ENCODE measurements at places on chromosomes 7 and 10.

DNA sequence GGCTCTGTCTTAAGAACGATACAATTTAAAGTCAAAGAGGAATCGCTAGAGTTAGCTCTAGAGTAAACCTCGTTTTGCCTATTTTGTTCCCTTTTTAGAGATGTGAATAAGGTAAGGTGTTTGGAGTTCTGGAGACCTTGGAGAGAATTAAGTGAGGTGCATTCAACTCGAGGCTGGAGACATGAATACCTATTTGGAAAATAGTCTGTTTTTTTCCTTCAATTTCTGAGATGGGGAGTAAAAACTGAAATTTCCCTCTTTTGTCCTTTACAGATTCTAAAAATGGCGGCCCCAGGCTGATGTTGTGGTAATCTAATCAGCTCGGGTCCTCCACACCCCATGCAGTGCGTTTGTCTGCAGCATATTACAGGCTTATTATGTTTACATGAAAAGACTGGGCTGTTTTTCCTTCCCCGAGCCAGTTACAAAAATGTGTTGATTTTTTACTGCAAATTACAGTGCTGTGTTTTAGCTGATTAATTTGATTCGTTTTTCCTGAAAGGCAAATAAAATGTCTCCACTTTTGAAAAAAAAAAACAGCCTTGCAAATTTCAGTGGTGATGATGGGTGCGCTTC lies 1.5 kb downstream of the KMT2E start:
- no peak for DNase-seq

DNA sequence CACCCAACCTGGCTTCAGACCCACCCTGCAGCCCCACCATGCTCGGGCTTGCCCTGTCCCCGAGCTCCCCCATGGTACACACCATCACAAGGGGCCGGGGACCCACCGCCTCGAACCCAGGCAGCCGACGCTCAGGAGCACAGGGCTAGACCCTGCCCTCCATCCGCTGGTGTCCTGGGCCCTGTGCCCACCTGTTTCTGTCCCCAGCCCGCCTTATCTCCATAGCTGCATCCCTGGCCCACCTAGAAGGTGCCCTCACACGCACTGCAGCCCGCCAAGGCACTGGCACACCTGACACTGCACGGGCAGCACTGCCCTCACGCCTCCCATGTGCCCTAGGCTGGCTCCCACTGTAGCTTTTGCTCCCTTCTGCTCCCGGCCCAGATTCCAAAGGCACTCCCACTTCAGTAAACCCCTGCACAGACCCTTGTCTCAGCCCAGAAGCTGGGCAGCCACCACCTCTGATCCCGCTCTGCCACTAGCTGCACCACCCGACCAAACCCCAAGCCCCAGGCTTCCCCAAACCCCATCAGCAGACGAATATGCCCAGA lies 17.1 kb downstream of the YKT6 start:
- DNase-seq: no peak

DNA sequence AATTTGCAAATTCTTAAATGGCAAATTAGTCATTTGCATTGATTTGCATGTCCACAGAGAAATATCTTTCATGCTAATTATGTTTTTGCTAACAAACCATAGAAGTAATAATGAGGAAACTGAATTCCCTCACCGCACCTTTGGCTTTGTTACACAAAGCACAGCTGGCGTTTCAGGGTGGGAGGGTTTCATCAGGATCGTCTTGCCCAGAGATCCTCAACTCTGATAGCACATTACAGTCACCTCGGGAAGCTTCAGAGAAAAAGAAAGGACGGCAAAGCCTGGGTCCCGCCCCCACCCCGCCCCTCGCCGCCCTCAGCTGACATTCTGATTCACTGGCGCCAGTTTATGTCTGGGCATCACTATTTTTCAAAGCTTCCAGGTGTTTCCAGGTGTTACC lies 119.4 kb downstream of the PTPRN2 start:
- DNase-seq: no peak

DNA sequence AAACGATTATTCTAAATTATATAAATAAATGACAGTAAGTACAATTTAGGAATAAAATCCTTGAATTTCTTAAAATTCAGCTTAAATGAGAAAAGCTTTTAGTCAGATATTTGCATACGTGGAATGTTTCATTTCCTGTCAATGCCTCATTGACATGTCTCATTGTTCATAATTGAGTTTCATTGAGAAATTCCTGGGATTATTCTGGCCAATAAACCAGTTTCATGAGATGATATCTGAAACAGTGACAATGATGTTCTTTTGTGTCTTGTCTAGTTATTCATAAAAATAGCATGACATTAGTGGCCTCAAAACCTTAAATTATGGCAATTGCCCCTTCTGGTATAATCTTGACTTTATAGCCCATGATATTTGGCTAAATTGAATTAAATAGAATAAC lies 95.8 kb downstream of the DKK1 start:
- no peak for DNase-seq

GRCh38 chr7:116809636-116810266 lies 52.6 kb upstream of the CAPZA2 start:
- no peak for DNase-seq

DNA sequence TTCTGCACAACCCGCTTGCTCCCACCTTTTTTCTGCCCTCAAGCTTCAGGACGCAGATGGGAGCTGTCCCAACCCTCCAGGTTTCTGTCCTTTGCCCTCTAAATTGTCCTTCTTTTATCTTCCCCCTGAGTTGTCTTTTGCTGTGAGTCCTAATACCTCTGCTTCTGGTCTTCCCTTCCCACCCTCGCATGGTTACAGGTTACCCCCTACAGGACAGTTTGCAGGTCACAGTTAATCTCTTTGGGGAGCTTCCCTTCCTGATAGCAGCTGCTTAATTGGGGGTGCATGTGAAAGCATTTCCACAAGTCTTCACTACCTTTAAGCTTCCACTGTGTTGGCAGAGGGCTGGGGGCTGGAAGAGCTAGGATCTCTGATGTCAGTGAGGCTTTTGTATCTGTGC lies 121.5 kb upstream of the CXCL12 start:
- no peak for DNase-seq

DNA sequence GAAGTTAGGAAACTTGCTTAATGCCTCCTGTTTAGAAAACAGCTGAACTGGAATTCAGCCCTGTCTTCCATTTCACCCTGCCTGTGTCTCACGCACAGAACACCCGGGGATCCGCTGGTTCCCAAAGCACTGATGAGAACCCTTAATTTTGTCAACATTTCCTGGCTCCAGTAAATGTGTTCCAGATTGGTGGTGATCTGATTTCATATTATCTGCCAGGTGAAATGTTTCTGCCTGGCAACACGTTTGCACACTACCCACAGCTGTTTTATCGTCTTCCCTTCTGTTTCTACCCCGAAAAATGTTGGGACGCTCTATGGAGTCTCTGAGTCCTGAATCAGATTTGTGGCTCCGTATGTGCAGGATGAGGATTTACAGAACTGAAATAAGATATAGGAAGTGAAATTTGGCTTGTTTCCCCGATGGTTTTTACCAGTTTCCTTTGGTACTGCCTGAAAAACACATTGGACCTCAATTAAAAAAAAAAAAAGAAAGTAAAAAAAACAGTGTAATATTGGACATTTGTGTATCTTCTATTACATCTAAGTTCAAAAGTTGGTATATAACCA lies 29.0 kb downstream of the MRC1 start:
- no peak for DNase-seq

DNA sequence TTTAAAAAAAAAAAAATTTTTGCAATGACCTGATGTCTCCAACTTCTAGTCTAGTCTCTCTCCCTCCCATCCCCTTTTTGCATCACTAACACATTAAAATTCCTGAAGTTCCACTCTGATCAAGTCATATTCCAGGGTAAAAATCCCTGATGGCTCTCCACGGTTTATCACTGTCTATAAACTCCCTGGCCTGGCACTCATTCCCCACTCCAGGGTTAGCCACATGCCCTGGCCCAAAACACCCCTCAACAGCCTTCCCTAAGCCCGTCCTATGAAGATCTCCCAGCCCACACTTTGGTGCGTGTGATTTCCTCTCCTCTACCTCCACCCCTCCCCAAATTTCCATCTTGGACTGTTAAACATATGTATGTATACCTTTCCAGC lies 125.4 kb downstream of the JAZF1 start:
- no peak for DNase-seq

Data from stimulated activated CD4-positive, alpha-beta T cell treated with anti-CD3 and anti-CD28 coated beads, TNF-alpha, amount 100 ng/mL, for 4 hours (primary cell).